ENCODE measurements at places on chromosomes 7 and 10.

DNA sequence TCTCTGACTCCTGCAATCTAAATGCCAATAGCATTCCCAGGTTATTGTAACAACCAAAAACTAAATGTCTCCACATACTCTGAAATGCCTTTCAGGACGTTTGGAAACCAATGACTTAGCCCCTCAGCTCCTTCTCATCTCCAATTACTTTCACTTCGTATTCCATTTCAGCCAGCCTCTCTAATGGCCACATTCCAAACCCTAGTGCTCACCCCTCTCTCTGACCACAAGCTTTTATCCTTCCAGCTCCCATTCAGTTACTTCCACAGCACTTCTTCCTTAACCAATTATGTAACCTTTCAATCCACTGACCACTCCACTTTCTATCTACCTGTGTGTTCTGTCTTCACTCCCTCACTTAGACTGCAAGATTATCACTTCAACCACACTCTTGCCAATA lies 4.3 kb downstream of the NOC3L start:
- no peak for DNase-seq

DNA sequence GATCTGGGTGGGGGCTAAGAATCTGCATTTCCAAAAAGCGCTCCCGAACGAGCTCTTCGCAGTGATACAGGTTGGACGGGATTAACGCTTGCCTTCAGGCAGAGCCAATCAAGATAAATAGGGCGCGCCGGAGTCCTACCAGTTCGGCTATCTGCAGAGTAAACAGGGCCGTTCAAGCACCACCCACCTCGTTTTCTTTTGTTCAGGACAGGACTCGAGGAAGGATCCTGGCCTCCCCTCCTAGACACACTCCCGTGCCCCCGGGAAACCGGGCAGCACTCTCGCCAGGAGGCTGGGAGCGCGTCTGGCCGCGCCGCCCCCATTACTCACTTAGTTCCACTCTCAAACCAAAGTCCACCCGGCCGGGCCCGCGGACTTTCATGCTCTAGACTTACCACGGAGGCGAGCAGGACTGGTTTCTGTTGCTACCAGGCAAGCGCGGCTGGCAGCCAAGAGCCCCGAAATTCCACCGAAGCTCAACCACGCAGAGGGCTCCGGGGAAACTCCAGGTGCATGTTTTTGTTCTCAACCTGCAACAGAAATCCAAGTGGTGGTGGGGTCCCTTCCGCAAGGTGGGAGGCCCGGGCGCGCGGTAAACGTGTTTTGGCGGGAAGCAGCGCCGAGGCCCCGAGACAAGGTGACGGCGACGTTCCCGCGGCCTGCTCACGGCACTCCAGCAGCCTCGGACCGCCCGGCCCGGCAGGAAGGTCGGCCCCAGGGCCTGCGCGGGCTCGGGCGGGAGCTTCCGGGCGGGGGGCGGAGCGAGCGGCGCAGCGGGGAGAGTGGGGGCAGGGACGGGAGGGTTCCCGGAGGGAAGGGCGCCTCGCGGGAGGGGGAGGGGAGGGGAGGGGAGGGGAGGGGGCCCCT lies 12.7 kb downstream of the HNRNPF start:
- peak; percentile 47 for DNase-seq

- DNase-seq: no peak
Measured at GRCh38 chr10:15879058-15879457, 18.8 kb upstream of the MINDY3 start.

GRCh38 chr10:9268176-9268575 lies 1213.7 kb downstream of the GATA3 start:
- no peak for DNase-seq

GRCh38 chr7:104231054-104232046 lies 23.5 kb upstream of the ORC5 start:
- no peak for DNase-seq

- no peak for DNase-seq
Measured at GRCh38 chr10:126839094-126839761, 66.0 kb upstream of the DOCK1 start.

GRCh38 chr10:107383357-107383756 lies 218.9 kb upstream of the SORCS1 start:
- DNase-seq: no peak

- no peak for DNase-seq
Measured at GRCh38 chr7:103539875-103540274, 93.9 kb upstream of the SLC26A5 start.
